ENCODE measurements at places on chromosomes 16 and 17.

GRCh38 chr16:50259334-50260205 lies 6.8 kb upstream of the ADCY7 start:
- peaks cover 6% of the 10 kb centered on the region for H3K4me1 ChIP-seq
- no peak overlapping the region for H3K4me3 ChIP-seq
- peak; percentile 72 for DNase-seq
- H3K27ac ChIP-seq: no peak overlapping the region

DNA sequence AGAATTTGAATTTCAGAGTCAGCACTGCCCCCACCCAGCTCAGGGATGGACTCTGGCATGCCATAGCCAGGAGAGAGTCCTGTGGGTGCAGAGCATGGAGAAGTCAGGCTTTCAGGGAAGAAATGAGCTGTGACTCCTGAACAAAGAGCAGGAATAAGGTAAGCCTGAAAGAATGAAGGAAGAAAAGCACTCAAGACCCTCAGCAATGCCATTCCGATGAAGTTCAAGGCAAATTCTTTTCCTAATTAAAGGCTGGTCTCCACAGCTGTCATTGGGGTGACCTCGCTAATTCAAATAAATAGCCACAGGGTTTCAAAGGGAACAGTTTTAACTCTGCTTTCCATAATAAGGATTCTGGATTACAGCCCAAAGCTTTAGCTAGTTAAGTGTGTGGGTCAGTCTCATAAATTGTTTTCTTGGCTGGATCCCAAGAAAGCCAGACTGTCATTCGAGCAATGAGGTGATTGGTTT lies 31.7 kb downstream of the TOM1L2 start:
- peak overlapping the region; percentile 0 for H3K27ac ChIP-seq
- peaks cover 63% of the 10 kb centered on the region for H3K4me1 ChIP-seq
- DNase-seq: no peak
- H3K4me3 ChIP-seq: no peak overlapping the region

- H3K27ac ChIP-seq: no peak overlapping the region
- H3K4me1 ChIP-seq: no peaks in the 10 kb centered on the region
- no peaks in the 10 kb centered on the region for H3K36me3 ChIP-seq
- H3K27me3 ChIP-seq: no peaks in the 10 kb centered on the region
- no peak for DNase-seq
- no peak overlapping the region for H3K4me3 ChIP-seq
Observed at GRCh38 chr16:6144463-6144862, 1046.9 kb upstream of the EEF2KMT start.

DNA sequence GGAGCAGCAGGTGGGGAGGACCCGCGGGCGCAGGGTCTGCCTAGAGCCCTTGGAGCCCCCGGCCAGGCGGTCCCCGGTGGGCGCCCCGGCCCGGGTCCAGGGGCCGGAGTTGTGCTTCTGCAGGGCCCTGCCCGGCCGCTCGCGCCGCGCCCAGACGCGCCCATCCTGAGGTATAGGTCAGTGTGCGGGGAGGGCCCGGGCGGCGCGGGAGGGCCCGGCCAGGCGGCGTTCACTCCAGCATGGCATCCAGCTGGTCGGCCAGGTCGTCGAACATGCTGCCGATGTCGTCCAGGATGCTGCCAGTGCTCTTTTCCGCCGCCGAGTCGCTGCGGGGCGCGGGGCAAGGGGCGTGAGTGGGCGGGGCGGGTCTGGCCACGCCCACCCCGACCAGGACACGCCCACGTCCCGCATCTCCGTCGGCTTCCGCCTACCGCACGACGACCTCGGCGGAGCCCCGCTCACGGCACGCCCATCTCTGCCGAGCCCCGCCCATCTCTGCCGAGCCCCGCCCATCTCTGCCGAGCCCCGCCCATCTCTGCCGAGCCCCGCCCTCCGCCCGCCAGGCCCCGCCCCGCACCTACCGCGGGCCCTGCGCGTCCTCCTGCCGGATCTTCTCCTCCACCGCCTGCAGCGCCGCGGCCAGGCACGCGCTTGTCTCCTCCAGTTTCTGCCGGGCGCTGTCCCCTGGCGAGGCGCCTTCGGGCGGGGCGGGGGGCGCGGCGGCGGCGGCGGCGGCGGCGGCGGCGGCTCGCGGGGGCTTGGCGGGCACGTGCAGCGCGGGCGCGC lies 17.9 kb downstream of the CASKIN1 start:
- H3K36me3 ChIP-seq: peaks cover 3% of the 10 kb centered on the region
- no peaks in the 10 kb centered on the region for H3K27me3 ChIP-seq
- DNase-seq: no peak
- peaks cover 5% of the 10 kb centered on the region for H3K4me1 ChIP-seq
- no peak overlapping the region for H3K27ac ChIP-seq

- H3K27me3 ChIP-seq: no peaks in the 10 kb centered on the region
- H3K36me3 ChIP-seq: no peaks in the 10 kb centered on the region
- no peak overlapping the region for H3K4me3 ChIP-seq
- no peak overlapping the region for H3K27ac ChIP-seq
Observed at GRCh38 chr16:48448841-48449481, 63.7 kb upstream of the SIAH1 start.

- no peaks in the 10 kb centered on the region for H3K27me3 ChIP-seq
- H3K4me1 ChIP-seq: no peaks in the 10 kb centered on the region
- H3K4me3 ChIP-seq: no peak overlapping the region
Observed at GRCh38 chr16:26981266-26981938, 85.3 kb upstream of the C16orf82 start.

- no peaks in the 10 kb centered on the region for H3K27me3 ChIP-seq
- H3K4me1 ChIP-seq: peaks cover 3% of the 10 kb centered on the region
Observed at GRCh38 chr17:17117923-17118322, 75.7 kb downstream of the MPRIP start.

GRCh38 chr16:89444151-89444723 lies 46.1 kb downstream of the ANKRD11 start:
- no peaks in the 10 kb centered on the region for H3K27me3 ChIP-seq
- no peak for DNase-seq
- H3K27ac ChIP-seq: no peak overlapping the region
- no peaks in the 10 kb centered on the region for H3K36me3 ChIP-seq
- peaks cover 88% of the 10 kb centered on the region for H3K4me1 ChIP-seq
- H3K4me3 ChIP-seq: no peak overlapping the region

DNA sequence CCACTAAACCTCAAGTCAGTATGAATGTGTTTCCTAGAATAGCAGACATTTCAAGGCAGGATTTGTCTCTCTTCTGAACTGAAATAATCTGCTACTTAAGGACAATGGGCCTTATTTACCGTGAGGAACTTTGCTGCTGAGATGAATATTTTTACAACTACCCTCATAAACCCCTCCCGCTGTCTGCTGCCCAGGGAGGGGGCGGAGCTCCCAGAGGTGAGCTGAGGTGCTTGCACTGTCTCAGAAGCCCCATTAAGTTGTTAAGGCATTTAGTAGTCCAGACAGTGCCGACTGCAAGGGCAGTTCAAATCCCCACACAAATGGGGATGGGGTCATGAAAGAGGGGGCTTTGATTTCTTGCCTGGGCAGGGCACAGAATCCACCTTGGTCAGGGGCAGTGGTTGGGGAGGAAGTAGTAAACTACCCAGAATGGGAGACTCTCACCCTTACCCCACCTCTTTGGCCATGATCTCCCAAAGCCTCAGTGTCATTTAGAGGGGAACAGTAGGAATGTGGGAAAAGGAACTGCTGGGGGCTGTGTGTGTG lies 19.2 kb downstream of the HNF1B start:
- no peak overlapping the region for H3K27ac ChIP-seq
- no peaks in the 10 kb centered on the region for H3K36me3 ChIP-seq
- H3K4me3 ChIP-seq: no peak overlapping the region
- no peaks in the 10 kb centered on the region for H3K4me1 ChIP-seq

DNA sequence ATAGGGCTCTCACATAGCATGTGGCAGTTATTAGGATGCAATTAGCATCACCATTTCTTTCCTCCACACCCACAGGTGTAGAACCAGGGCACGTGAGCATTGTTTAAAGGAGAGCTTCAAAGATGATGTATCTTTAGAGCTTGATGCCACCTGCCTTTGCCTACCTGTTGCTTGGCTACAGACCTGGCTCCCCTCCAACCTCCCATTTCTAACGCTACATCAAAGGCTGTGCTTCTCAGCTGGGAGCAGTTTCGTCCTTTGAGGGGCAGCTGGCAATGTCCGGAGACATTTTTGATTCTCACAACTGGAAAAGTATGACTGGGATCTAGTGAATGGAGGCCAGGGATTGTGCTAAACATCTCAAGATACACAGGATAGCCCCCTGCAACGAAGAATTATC lies 78.5 kb upstream of the CLEC3A start:
- H3K36me3 ChIP-seq: no peaks in the 10 kb centered on the region
- H3K27ac ChIP-seq: no peak overlapping the region
- no peak overlapping the region for H3K4me3 ChIP-seq
- no peaks in the 10 kb centered on the region for H3K27me3 ChIP-seq

GRCh38 chr16:76926595-76926994 lies 264.4 kb upstream of the MON1B start:
- H3K27ac ChIP-seq: no peak overlapping the region
- H3K4me3 ChIP-seq: no peak overlapping the region
- H3K36me3 ChIP-seq: no peaks in the 10 kb centered on the region
- no peaks in the 10 kb centered on the region for H3K4me1 ChIP-seq
- DNase-seq: no peak

DNA sequence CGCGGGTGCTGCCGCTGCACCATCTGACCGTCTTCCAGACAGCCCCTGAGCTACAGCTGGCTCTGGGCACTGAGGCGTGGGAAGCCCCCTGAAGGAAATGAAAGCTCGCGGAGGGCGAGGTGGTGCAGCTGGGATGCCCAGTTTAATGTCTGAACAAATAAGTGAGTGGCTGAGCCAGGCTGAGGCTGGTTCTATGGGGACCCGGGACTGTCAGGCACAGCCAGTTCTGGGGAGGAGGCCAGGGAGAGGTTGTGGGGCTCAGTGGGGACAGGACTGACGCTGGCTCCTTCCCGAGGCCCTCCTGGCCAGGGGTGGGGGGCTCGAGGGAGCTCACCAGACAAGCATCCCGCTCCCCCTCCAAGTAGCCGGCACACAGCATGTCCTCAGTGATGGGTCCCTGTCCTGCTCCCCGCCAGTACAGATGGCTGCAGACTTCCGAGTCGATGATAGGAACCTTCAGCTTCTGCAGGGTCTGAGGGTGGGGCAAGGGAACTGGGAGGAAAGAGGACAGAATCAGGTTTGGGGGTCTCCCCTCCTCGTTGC lies 4.4 kb downstream of the PRSS22 start:
- H3K4me3 ChIP-seq: no peak overlapping the region
- no peaks in the 10 kb centered on the region for H3K36me3 ChIP-seq
- H3K27me3 ChIP-seq: peaks cover 83% of the 10 kb centered on the region
- DNase-seq: no peak
- H3K27ac ChIP-seq: no peak overlapping the region

DNA sequence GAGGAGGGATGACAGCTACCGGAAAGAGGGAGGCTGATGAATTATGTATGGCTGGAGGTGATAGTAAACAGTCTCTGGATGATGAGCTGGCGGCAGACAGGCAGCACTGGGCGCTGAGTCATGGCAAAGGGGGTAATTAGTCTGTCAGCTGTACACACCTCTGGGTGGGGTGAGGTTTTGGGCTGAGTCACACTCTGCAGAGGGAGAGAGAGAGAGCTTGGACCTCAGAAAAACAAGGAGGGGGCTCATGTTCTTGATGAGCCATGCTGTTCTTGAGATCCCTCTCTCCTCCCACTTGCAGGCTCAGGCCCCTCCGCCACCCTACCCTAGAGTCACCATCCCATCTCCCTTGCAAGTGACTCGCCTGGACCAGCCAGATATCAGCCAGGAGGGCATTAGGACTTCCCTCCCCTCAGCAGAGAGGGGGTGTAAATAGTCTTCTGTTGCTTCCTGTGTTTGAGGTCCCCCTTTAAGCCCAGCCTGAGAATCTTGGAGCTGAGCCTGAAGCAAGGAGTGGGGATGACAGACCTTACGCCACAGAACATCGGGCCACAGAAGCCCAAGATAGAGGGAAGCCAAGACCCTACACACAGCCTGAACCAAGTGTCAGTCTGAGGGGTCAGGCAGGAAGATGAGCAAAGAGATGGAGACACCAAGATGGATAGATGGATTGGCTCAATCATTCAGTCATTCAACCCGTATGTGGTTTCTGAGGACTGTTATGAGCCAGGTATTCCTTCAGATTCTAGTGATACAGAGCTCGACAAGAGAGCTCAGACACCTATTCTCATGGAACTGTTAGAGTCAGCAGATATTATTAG lies 383.2 kb upstream of the CCL2 start:
- H3K4me3 ChIP-seq: no peak overlapping the region
- no peaks in the 10 kb centered on the region for H3K27me3 ChIP-seq
- no peak for DNase-seq

DNA sequence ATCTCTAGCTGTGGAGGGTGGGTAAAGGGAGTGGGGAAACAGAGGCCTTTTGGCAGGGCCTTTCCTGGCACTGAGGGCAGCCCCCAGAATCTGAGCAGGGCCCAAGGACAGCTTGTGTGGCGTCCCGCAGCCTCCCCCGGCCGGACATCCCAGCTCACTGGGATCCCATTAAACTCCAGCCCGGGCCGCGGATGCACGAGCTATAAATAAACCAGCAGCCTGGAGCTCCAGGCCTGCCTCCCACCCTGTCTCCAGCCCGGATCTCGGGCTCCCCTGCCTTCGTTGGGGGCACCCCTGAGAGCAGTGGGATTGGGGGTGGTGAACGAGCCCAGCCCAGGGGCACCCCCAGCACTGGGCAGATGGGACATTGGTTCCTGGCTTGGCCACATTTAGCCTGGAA lies 13.8 kb upstream of the AATK start:
- no peak overlapping the region for H3K27ac ChIP-seq
- DNase-seq: no peak
- H3K4me3 ChIP-seq: no peak overlapping the region

- H3K36me3 ChIP-seq: no peaks in the 10 kb centered on the region
- H3K27ac ChIP-seq: no peak overlapping the region
- H3K4me1 ChIP-seq: no peaks in the 10 kb centered on the region
- H3K27me3 ChIP-seq: no peaks in the 10 kb centered on the region
- H3K4me3 ChIP-seq: no peak overlapping the region
Observed at GRCh38 chr16:17070882-17071592, 399.7 kb downstream of the XYLT1 start.

DNA sequence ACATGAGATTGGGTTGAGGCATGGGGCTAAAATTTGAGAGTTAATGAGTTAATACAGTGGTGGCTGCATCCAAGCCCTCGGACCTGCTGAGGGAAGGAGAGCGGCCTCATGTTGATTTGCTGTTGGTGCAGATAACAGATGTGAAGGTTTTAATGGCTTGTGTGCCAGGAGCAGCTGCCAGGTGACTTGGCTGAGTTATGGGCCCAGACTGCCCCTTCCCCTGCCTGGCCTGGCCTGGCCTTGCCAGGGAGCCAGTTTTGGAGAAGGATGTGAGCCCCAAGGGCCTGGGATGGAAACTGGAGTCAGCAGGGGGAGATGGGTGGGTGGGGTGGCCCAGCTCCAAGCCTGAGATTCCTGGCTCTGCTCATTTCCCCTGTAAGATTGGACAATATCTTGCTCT lies 230.1 kb downstream of the CBLN1 start:
- no peak overlapping the region for H3K27ac ChIP-seq
- no peak for DNase-seq
- no peak overlapping the region for H3K4me3 ChIP-seq
- no peaks in the 10 kb centered on the region for H3K27me3 ChIP-seq
- no peaks in the 10 kb centered on the region for H3K4me1 ChIP-seq

GRCh38 chr17:81644976-81645952 lies 8.3 kb downstream of the TSPAN10 start:
- H3K36me3 ChIP-seq: no peaks in the 10 kb centered on the region
- no peak overlapping the region for H3K27ac ChIP-seq
- no peaks in the 10 kb centered on the region for H3K4me1 ChIP-seq

GRCh38 chr17:351875-352420 lies 659 bp downstream of the RPH3AL start:
- no peak for DNase-seq
- H3K4me3 ChIP-seq: no peak overlapping the region
- no peaks in the 10 kb centered on the region for H3K27me3 ChIP-seq

All from tibial nerve (tissue), 4 donors.